ENCODE measurements at places on chromosomes 4 and X.

- DNase-seq: no peak
Observed at GRCh38 chr4:37415845-37416369, 171.4 kb downstream of the NWD2 start.

DNA sequence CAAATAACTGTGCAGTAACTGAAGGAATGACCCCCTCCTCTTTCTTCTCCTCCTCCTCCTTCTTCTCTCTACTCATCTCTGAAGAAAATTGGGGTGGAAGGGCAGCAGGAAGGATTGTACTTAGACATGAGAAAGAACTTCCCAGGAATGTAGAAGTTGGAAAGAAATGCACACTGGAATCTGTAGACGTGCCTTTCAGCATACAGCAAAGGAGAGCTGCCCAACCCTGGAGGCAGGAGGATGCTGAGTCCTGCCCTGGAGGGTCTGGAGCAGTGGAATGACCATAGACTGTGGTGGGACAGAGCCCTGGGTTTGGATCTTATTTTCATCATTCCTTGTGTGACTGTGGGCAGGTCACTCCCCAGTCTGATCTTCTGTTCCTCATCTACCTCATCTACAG is 80.1 kb downstream of the PJA1 start:
- DNase-seq: no peak

DNA sequence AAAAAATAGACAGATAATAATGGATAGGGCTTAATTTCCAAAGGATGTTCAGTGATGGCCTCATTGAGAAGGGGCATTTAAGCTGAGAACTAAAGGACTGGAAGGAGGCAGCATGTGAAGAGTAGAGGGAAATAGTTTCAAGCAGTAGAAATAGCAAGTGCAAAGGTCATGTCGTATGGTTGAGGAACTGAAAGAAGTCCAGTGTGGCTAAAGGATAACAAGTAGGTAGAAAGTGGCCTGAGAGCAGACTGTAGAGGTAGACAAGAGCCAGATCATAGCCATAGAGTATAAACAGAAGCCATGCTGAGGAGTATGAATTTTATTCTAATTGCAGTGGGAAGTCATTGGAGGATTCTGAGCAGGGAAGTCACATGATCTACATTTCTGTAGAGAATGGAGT is 72.3 kb downstream of the GRIA3 start:
- no peak for DNase-seq

DNA sequence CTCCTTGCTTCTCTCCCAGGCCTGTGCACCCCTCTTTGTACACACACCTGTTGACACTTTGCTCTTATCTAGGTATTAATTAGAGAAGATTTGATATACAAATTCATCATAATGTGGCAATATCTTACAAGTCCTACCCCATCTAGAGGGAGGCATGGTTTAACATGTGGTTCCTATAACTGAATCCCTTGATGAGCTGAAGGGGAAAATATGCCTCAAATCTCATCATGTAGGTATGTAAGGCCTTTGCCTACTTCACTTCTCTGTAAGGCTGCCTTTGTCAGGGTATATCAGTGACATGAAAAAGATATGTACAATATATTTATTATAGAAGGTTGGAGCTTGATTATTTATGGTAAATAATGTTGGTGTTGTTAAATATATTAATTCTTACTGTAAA is 31.9 kb downstream of the HTR2C start:
- DNase-seq: no peak

- DNase-seq: no peak
Observed at GRCh38 chr4:4323705-4324534, 33.9 kb downstream of the ZBTB49 start.

DNA sequence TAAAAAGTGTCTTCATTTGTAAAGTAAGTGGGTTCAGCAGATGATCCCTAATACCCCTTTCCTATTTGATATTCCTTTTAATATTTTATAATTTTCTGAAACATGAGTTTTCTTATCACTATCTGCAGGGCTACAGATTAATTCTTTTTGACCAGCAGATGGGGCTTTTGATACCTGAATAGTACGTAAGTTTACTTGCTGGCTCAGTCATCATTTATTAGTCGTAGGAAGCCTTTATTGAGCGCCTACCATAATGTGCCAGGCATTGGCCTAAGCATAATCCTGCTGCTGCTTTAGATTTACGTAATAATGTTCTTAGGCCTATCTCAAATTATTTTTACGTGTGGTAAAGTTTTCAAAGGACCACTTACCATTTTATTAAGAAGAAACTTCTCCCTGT is 33.1 kb downstream of the OSTC start:
- no peak for DNase-seq

DNA sequence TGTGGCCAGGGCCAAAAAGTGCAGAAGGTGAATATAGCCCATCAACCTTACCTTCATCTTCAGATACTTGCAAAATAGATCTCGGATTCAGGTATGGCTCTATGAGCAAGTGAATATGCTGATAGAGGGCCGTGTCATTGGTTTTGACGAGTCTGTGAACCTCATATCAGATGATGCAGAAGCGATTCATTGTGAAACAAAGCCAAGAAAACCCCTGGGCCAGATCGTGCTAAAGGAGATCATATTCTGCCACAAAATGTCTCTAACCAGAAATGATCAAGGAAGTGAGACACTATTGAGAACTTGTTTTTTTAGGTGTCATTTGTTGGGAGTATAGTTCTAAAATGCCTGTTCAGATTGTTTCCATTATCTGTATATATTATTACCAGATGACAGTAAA is 48.3 kb downstream of the PDK3 start:
- DNase-seq: no peak

- DNase-seq: no peak
Observed at GRCh38 chrX:115493015-115493414, 68.0 kb upstream of the PLS3 start.

GRCh38 chrX:2432298-2432863 is 68.4 kb downstream of the DHRSX start:
- DNase-seq: no peak

GRCh38 chrX:146173742-146174141 is 356.1 kb downstream of the SLITRK2 start:
- no peak for DNase-seq

GRCh38 chr4:107837317-107837716 is 12.6 kb downstream of the SGMS2 start:
- DNase-seq: peak; percentile 40

GRCh38 chrX:13357925-13358324 is 38.1 kb upstream of the ATXN3L start:
- no peak for DNase-seq

DNA sequence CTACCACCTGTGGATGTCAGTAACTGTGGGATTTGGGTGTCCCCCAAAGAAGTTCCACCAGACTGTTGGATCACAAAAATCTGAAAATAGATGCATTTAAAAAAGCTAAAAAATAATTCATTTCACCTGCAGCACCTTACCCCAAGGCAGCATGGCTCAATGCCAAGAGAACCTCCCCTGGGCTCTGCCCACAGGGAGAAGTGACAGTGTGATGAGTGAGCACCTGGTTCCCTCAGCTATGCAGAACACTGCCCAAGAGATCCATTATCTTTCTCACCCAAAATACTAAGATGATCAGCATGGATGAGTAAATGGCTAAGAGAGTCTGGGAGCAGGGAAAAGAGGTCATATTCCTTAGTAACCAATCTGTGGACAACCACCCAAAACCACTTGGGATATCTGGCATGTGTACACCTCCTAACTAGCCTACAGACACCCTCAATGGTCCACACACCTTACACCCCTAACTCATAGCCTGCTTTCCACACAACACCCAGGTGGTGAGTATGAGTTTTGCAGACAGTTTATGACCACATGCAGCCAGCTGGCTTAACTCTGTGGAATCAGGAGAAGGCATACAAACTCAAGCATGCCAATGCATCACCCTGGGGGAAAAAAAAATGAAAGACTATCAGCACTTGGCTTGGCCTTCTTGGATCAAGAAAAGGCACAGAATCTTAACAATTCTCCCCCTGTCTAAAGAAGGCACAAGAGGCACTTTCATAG is 416.5 kb upstream of the SMIM31 start:
- no peak for DNase-seq

- DNase-seq: no peak
Observed at GRCh38 chrX:12076046-12076445, 62.2 kb upstream of the FRMPD4 start.

DNA sequence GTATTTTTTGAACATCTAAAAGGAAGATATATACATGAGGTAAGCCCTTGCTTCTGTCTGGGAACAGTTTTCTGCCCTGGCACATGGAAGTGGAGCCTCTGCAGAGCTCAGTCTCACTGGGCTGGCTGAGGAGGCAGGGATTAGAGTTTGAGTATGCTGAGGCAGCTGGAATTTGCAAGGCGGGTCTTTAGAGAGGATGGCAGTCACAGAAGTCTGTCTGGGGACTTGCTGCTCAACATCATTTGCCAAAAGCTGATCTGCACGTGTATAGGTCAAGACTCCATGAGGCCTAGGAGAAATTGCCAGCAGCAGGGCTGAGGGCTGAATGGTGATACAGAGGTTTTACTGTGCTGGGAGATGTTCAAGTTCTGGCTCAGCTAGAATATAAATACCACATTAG is 163.6 kb upstream of the ANK2 start:
- DNase-seq: no peak

DNA sequence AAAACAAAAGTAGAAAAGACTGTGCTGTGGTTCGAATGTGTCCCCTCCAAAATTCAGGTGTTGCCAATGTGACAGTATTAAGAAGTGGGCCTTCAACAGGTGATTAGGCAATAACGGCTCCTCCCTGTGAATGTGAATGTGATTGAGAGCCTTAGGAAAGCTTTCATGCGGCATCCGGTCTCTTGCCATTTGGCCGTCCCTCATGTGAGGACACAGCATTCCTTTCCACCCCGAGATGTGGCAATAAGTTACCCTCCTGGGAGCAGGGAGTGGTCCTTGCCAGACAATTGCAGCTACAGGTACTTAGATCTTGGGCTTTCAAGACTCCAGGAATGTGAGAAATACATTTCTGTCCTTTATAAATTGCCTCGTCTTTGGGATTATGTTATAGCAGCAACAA is 129.3 kb downstream of the CPEB2 start:
- no peak for DNase-seq

- DNase-seq: no peak
Observed at GRCh38 chrX:56569378-56570057, 6.1 kb downstream of the UBQLN2 start.

GRCh38 chr4:48683784-48684666 is 96.1 kb downstream of the FRYL start:
- DNase-seq: no peak

- DNase-seq: no peak
Observed at GRCh38 chrX:1051421-1051820, 161.0 kb downstream of the CRLF2 start.

DNA sequence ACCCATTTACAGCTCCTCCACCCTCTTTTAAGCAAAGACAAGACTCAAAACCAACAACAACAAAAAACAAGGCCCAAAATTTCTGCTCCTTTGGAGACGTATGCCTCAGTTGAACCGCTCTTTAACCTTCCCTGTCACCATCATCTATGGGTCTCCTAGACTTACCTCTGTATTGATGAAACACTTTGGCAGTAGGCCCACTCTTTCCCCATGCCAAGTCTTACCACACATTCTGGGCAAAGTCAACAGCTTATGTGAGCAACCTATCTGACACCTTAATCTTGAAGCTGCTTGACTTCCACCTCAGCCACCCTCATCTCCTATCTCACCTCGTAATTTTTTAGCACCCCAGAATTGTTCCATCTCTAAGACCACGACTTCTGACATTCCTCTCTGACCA is 99.7 kb upstream of the CXorf66 start:
- DNase-seq: no peak

GRCh38 chrX:41406201-41406600 is 40.9 kb upstream of the NYX start:
- DNase-seq: no peak

GRCh38 chr4:41874398-41874797 is 60.8 kb upstream of the TMEM33 start:
- no peak for DNase-seq

- DNase-seq: no peak
Observed at GRCh38 chr4:56475917-56476316, 8.5 kb downstream of the SRP72 start.

DNA sequence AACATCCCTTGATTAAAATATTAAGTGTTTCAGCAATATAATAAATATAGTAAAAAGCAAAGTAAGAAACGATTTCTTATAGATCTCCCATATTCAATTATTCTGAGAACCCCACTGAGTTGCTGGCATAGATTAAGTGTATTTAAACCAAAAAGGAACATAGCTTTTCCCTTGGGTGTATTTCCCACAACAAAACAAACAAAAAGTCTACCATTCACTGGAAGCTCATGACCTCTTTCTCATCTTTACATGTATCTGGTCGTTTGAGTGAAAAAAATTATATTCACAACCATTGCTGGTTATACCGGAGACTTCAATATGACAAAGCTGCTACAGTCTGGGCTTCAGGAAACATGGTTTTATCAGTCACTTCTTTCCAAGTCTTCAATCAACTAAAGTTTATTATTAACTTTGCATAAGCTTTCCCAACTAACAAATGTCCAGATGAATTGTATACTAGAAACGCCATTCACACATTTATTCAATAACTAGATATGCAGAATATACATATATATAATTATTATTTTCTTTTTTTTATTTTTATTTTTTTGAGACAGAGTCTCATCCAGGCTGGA is 38.6 kb downstream of the ZNF827 start:
- DNase-seq: no peak

DNA sequence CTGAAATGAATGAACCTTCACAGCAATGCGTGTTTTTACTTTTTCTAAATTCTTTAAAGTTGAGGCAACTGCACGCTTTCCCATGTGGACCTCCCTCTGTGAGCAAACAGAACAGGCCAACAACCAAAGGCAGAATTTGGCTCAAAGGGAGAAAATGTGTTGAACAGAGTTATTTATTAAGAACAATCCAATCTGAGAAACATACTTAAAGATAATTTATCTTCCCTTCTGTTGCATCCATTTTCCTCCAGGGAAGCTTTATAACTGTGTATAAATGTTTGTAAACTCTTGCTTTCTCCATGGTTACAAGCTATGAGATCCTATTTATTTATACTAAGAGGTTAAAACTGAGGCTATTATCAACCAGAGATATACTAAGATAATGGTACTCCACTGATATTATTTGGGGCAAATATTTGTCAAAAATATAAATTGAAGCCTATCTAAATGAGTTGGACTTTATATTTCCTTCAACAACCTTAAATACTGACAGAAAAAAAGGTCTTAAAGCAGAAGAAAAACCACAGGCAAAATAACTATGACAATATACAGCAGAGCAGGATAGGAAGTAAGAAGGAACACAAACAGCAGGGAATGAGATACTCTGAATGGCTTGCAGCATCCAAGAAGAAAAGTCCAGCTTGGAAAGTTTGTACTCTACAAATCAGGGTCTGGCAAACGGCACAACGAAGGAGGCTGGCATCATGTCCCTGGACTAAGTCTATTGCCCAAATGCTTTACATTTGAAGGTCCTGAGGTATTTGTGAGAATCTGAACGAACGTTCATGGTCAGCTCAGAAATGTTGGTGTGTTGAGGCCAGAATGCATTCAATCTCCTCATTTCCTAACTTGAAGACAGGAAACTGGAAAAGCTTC is 663.2 kb upstream of the INTU start:
- DNase-seq: no peak

- DNase-seq: peak; percentile 88
Observed at GRCh38 chr4:7328913-7329638, 105.7 kb downstream of the PSAPL1 start.

Measured in tibial artery (tissue), 4 donors.